Activated CD8-positive, alpha-beta memory T cell treated with anti-CD3 and anti-CD28 coated beads for 4 hours (primary cell): ENCODE measurements at places on chromosomes 13 and 19.
A peak's percentile ranks its signal among the peaks of the same experiment; 100 is the strongest.

GRCh38 chr13:79365981-79366380, 40.1 kb downstream of the RBM26 start:
- no peak for DNase-seq

- no peak for DNase-seq
Measured at GRCh38 chr19:3123956-3124355, 11.9 kb upstream of the GNA15 start.

DNA sequence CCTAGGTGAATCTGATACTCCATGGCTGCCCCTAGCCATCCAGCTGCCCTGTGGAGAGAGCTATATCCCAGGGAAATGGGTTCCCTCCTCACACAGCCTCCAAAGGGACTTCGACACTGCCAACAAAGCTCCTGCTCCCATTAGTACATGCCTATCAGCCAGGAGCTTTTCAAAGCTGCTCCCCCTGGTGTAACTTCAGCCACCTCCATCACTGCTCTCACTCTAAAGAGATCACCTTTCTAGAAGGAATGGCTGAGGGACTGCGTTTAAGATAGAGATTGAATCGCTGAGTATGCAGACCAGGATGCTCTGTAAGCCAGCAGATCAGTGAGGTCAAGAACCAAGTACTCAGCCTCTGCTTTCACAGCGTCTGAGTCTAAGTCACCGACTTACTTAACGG, 213.7 kb downstream of the NALCN start:
- DNase-seq = no peak

DNA sequence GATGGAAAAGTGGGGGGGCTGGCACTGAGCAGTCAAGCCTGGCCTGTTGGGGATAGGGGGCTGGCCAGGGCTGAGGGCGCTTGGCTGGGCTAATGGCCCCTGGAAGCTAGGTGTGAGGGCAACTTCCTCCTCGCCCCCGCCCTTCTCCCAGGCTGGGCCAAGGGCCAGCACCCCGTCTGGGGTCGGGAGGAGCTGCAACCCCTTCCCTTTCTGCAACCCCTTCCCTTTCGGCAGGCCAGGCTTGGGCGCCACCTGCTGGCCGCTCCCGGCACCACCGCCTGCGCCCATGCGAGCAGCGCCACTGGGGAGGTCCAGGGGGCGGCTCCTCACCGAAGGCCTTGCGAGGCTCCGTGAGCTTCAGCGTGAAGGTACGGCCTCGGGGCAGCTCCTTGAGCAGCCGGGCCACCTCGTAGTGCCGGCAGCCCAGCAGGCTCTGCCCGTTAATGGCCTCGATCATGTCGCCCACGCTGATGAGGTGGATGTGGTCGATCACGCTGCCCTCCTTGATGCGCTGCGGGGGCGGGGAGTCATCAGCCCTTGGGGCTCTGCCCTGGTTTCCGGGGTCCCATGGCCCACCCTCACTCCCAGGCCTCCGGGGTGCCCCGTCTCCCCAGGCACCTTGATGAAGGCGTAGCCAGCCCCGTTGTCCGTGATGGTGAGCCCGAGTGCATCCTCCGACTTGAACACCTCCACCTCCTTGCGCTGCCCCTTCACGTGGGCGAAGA, 5.0 kb upstream of the PTGER1 start:
- DNase-seq = peak; percentile 35

GRCh38 chr13:102035969-102036368, 365.9 kb downstream of the FGF14 start:
- no peak for DNase-seq

GRCh38 chr19:10858204-10858828, 10.1 kb downstream of the C19orf38 start:
- no peak for DNase-seq

DNA sequence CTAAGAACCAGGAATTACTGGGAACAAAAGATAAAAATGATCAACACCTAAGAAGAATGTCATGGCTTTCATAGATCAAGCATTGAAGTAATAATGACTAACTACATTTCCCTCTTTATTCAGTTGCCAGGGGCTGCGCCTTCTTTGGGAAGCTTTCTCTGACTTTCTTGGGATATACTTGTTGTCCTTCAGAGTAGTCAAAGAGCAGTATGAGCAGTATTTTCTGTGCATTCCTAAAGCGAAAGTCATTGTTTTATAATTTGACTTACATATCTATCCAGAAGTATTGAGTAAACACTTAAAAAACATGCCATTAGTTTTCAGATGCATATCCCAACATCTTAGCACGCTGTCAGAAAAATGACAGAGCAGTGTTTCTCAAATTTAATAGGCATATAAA, 2412.4 kb downstream of the PCDH9 start:
- DNase-seq = no peak

GRCh38 chr19:51794885-51795490, at the start of gene FPR3:
TSS of gene FPR3 (plus strand) at chr19:51795157. CDS start at chr19:51823749, 28,592 bp downstream.
- no peak for DNase-seq

GRCh38 chr19:2164020-2164998, 576 bp downstream of the DOT1L start:
- no peak for DNase-seq

DNA sequence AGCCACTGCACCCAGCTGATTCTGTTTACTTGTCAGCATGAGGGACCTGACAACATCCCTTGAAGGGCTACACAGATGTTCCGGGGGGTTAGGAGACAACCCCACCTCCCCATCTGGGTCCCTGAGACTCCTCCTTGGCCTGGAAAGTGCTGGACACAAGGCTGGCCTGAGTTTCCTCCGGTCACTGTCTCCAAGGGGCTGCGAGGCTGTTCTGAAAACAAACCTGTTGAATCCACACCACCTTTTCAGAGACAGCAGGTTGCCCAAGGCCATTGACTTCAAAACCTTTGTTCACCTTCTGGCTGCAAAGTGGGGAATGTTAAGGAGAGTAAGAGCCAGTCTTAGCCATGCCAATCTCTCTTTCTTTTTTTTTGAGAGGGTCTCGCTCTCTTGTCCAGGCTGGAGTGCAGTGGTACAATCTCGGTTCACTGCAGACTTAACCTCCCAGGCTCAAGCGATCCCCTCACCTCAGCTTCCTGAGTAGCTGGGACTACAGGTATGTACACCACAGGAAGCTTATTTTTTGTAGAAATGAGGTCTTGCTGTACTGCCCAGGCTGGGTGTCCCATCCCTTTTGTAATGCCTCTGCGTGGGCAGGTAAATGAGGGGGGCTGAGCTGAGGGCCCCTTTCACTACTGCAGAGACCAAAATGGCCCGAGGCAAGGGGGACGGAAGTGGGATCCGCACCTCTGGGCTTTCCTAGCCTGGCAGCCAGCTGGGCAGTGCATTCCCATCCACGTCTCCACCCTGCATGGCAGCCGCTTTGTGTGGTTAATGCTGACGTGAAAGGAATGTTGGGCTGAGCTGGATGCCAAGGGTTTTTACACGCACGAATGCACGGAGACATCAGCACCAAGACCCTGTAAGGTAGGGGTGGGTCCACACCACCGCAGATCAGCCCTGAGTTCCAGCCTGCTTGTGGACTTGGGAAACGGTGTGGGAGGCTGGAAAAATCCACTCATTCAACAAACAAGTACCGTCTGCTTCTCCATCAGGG, 1.9 kb upstream of the ZNF628 start:
- no peak for DNase-seq

- no peak for DNase-seq
Measured at GRCh38 chr13:20002787-20003186, 44.3 kb downstream of the ZMYM2 start.

GRCh38 chr19:34651747-34652146, 25.2 kb downstream of the SCGB2B2 start:
- no peak for DNase-seq

DNA sequence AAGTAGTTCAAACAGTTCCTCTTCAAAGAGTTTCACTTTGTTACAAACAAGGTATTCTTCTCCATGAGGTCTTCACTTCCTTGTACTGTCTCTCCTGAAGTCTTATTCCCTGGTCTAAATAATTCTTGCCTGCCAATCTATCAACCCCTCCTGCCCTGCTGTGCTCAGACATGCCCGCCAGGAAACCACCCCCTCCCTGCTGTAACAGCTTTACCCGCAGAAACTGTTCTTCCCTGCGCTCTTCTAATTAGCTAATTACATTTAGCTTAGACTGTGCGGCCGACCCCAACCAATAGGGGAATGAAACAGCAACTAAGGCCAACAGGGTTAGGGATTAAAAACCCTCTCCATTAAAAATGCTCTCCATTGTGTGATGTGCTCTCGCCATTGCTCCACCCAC, 46.7 kb downstream of the ZNF846 start:
- DNase-seq = no peak

DNA sequence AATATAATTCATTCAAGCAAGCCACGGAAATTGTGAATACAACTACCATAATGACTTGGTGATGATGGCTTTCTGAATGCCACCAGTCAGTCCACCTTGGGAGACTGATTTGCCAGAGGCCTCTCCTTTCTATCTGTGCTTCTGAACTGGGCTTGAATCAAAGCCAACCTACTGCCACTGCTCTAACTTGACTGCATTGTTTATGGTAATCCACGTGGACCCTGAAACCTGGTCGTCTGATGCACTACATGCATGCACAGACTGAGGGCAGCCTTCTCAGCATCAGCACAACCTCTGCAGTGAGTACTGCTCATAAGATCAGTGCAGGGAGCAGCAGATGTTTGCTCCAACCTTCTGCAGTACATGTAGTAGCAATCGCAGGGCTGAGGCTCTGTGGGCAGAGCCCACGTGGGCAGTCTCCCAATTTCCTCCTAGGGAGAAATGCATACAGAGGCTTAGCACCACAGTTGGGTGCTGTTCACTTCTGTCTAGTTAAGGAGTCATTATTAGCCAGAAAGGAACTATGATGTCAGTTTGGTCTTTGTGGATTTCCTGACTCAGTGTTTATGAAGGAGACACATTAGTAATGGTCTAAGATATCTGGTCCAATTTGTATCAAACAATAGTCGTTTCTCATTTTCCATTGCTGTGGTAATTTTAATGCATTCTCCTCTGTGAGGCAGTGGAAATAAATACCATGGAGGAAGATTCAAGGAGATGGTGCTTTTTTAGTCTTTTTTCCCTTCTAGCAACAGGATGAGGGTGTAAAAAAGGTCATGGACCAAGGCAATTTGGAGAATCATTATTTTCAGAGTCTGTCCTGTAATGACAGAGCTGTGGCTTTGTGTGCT, 82.5 kb downstream of the AKAP11 start:
- DNase-seq = peak; percentile 41

- no peak for DNase-seq
Measured at GRCh38 chr19:9848060-9848459, 12.9 kb downstream of the PIN1 start.

- DNase-seq = no peak
Measured at GRCh38 chr13:38419312-38419873, 69.7 kb downstream of the UFM1 start.

- no peak for DNase-seq
Measured at GRCh38 chr13:30792285-30793000, 57.1 kb downstream of the ALOX5AP start.

- no peak for DNase-seq
Measured at GRCh38 chr13:105050686-105051085, 1484.8 kb downstream of the EFNB2 start.
